Right lobe of liver (tissue), 6 donors: ENCODE measurements at places on chromosomes 13 and 19.

GRCh38 chr19:13547102-13547501, 40.8 kb upstream of the CACNA1A start:
- no peak for DNase-seq

- DNase-seq: peak; percentile 27
Measured at GRCh38 chr19:52270266-52270885, 989 bp downstream of the ZNF766 start.

- DNase-seq: no peak
Measured at GRCh38 chr13:109096101-109096500, 466.7 kb downstream of the MYO16 start.

DNA sequence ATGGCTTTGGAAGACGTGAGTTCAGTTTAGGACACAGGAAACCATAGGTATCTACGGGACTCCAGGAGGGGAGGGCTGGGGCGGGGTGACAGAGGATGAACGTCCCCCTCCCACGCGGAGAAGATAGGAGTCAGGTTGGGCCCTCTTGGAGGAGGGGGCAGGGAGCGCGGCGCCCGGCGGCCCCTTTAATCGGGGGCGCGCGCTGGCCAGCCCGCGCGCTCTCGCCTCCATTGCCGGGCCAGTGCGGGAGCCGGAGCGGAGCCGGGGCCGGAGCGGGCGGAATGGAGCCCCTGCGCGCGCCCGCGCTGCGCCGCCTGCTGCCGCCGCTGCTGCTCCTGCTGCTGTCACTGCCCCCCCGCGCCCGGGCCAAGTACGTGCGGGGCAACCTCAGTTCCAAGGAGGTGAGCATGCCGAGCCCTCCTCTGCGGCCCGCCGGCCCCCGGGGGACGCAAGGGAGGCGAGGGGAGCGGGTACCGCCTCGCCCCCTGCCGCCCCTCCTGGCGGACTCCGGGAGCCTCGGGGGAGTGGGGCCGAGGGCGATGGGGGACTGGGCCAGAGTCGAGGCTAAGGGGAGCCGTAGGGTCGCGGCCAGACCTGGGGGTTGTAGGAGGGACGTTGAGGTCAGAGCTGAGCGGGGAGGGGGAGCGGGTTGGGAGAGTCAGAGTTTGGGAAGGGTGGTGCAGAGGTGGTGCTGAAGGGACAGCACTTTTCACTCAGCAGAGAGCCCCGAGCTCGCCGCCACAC, at the start of gene TMEM145:
Gene TMEM145, plus strand, starts transcription at position 214 of the 744 bp plus-strand sequence. Its CDS starts 68 bp downstream, at position 282.
- no peak for DNase-seq

- DNase-seq: no peak
Measured at GRCh38 chr13:76351541-76352229, 534.5 kb downstream of the KCTD12 start.

- peak; percentile 62 for DNase-seq
Measured at GRCh38 chr13:28442839-28443238, 52.1 kb downstream of the FLT1 start.

GRCh38 chr19:10832939-10833296, 3.1 kb downstream of the TMED1 start:
- DNase-seq: no peak

- no peak for DNase-seq
Measured at GRCh38 chr19:43148233-43148632, 38.1 kb downstream of the PSG5 start.

DNA sequence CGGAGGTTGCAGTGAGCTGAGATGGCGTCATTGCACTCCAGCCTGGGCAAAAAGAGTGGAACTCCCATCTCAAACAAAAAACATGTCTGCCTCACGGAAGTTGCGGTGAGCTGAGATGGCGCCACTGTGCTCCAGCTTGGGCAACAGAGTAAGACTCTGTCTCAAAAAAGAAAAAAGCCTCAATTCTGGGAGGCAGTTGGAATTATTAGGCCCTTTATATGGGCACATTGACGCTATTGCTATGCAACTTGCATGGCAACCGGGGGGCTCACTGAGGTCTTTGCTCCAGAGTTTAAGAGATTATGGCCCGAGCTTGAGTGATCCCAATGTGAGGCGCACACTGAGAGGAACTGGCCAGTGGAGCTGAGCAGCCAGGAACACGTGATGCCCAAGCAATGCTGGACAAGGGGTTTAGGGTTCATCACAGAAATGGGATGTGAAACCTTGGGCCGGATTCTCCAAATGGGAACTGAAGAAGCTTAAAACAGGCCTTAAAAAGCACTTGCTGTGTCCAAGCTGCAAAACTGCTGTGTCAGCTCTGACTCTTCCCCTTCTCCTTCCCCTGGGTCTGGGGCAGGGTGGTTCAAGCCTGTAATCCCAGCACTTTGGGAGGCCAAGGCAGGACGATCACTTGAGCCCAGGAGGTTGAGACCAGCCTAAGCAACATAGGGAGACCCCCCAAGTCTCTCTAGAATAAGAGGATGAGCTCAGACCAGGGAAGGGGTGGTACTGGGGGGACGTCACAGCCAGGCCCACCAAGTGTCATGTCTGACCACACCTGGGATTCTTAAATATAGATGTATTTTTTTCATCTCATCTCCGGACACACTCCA, 2.5 kb downstream of the FTL start:
- DNase-seq: peak; percentile 76

DNA sequence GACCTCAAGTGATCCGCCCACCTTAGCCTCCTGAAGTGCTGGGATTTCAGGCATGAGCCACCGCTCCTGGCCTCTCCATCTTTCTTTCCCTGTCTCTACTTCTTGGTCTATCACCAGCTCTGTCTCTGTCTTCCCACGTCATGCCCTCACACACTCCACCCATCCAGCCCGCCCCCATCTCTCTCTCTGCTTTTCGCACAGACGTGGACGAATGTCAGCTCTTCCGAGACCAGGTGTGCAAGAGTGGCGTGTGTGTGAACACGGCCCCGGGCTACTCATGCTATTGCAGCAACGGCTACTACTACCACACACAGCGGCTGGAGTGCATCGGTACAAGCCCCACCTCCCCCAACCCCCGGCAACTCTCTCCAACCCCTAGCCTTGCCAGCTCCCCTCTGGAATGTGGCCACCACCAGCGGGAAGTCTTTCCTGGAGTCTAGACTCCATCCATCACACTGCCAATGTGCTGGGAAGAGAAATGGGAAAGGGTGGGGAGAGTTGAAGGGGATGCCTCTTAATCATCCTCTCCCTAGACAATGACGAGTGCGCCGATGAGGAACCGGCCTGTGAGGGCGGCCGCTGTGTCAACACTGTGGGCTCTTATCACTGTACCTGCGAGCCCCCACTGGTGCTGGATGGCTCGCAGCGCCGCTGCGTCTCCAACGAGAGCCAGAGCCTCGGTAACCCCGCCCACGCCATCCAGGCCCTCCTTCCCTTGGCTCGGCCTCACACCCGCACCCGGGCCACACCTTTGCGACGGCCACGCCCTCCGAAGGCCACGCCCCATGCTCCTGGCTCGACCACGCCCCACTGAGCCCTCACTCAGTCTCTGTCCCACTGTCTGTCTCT, 22.5 kb downstream of the LTBP4 start:
- DNase-seq: no peak

DNA sequence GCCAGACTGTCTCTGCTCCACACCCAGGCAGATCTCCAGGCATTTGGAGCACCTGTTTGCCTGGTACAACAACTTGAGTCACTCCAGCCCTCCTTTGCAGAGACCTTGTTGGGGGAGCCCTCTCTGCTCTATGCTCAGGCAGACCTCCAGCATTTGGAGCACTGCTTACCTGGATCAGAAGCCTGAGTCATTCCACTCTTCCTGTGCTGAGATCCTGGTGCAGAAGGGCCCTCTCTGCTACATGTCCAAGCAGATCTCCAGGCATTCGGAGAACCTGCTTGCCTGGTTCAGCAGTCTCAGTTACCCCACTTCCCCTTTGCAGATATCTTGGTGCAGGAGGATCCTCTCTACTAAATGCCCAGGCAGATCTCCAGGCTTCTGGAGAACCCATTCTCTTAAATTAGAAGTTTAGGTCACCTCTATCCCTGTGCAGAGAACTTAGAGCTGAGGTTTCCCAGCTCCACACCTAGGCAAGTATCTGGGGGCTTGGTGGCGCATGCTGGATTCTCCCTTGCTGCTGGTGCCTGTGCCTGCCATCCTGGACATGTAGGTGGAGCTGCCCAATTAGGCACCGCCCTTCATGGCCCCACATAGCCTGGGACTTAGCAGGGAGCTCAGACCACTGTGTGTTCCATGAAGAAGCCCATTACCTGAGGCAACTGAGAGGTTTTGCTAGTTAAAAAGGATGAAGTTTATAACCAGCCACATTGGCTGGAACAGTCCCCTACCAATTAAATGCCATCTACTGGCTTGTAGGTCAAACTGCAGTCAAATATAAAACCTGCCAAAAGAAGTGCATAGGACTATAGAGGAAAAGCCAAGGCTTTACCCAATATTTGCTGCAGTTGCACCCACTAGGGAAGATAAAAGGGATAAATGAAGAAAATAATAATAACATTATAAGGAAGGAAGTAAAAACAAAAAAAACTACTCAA, 97.6 kb upstream of the SLITRK6 start:
- DNase-seq: no peak

DNA sequence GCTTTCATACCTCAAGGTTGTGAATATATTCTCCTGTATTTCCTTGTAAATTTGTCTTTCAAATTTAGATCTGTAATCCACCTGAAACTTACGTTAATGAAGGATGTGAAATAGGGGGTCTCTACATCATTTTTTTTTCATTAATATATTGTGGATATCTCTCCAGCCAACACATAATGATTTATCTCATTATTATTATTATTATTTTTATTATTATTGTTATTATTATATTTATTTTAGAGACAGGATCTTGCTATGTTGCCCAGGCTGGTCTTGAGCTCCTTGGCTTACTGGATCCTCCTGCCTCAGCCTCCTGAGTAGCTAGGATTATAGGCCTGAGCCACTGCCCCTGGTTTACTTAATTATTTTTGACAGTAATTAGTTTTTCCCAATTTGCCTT, 4.3 kb upstream of the LIPE start:
- no peak for DNase-seq

GRCh38 chr19:57010541-57010940, 109.2 kb upstream of the USP29 start:
- no peak for DNase-seq

DNA sequence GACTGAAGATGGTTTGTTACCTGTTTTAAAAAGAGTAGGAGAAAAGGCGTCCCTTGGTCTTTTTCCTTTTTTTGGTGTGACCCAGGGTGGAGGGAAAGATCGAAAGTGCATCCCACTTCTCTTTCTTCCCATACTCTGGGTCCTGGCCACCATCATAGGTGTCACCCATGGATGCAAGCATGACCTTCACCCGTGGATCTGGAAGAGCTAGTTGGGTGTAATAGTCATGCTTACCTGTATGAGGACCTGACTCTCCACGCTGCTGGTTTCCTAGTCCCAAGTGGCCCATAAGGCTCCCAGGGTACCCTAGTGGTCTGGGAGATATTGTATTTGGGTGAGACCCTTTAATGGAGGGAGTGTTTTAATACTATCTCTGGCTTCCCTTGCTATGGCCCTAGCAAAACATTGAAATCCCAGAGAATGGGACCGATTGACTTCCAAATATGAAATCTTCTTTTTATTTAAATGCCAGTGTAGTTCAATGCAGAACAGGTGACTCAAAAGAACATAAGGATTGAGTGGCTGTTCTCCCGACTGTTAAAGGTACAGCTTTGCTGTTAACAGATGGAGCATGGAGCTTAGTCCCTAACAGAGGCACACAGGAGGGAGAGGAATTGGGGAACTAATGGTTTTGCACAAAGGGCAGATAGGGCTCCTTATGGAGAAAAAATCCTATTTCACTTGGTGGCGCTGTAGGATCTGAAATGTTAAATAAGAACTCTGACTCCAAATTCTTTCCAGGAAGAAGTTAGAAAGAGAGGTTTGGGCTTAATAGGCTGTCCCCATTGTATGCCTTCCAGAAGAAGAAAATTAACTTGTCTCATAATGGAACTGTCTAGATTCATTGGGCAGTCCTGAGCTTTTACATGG, 7.0 kb upstream of the ZNF550 start:
- no peak for DNase-seq

DNA sequence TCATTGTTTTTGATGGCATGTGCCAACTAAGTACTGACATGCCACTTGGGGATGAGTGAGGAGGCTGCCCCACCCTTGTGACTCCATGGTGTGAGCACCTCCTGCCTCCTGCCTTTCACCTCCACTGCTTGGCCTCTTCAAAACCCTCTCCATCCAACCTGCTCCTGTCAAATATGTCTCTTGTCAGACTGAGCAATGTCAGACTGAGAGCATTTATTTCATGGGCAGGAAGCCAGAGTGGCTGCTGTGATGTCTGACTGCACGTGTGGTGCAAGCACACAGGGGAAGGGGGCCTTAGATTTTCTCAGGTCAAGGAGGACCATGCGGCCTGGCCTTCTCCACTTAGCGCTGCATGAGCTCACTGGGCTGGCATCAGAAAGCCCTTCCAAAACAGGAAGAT, 68.3 kb downstream of the STARD13 start:
- DNase-seq: no peak

DNA sequence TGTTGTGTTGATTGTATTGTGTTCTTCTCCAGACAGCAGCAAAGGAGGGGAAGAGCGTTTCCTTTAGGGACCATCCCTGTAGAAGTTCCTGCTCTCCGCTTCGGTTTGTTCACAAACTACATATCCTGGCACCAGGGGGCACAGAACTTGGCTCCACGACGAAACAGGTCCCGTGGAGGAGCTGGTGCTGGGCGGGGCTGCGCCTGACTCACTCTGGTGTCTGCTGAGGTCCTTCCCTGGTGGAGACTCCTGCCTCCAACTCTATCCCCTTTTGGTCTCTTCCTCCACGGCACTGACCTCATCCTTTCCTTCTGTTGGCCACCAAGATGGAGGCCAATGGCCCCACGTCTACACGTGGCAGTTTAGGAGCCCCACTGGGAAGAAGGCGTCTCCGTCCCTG, 14.7 kb downstream of the TMPRSS9 start:
- DNase-seq: no peak

DNA sequence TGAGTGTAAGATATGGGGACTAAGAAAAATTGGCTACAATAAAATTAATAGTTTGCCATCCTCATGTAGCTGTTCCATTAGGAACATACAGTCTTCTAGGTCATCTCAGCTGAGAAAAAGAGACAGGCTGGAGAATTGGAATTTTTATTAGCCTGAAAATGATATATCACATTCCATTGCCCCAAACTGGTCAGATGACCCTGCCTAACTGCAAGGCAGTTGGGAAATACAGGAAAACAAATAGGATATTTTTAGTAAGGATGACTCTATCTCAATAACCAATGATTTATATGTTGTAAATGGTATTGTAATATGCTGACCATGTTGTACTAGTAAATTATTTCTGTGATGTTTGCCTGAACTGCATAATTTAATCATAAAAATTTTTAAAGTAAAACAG, 673.8 kb downstream of the PCDH9 start:
- DNase-seq: no peak
